ENCODE measurements at places on chromosomes 2 and 18.
A peak's percentile ranks its signal among the peaks of the same experiment; 100 is the strongest.

DNA sequence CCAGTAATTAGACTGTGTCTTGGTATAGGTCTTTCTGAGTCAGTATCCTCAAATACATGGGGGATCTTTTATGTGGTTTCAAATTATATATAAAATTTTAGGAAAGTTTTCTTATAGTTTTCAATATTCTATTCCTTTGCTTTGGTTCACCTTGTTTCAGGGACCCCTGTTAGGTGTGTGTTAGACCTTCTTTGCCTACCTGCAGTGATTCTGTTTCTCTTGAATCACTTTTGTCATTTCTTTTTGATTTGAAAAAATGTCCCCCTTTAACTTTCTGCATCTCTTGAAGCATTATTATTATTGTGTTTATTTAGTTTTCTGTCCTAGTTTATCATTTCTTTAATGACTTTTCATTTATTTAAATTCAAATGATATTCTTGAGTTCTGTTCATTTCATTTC is 98.7 kb downstream of the FHOD3 start:
- no peak for DNase-seq

DNA sequence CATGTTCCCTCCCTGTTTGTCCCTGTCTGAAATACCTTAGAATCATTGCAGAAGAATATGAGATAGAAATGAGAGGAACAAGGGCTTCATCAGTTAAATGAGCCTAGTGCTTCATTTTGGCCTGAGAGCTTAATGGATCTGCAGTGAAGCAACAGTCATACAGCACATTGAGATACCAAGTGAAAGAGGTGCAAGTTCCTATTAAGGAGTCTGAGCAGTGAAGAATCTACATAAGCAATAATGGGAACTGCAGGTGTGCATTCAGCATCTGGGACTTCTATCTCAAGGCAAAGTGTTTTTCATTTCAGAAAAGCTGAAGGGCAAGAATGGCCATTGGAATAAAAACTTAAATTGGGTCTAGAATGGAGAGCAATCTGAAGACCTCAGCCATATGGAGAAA is 323.2 kb upstream of the SLC39A10 start:
- DNase-seq, result no peak

DNA sequence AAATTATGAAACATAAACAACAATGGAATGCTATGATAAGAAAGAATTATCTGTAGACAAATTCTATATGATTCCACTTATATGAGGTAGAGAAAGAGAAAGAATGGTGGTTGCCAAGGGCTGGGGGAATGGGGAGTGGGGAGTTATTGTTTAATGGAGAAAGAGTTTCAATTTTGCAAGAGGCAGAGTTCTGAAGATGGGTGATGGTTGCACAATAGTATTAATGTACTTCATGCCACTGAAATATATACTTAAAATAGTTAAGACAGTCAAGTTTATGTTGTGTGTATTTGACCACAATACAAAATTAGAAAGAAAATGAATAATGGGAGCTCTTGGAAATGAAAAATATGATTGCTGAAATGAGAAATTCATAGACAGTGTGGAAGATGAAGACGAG is 22.6 kb upstream of the FAM117B start:
- no peak for DNase-seq

- DNase-seq, result no peak
These were observed 289.9 kb downstream of the ZEB2 start for GRCh38 chr2:144230033-144230432.

GRCh38 chr18:27017901-27018500 is 152.5 kb upstream of the AQP4 start:
- DNase-seq, result no peak

GRCh38 chr2:85554980-85555612 is 6.2 kb downstream of the GGCX start:
- no peak for DNase-seq

GRCh38 chr18:58525517-58525916 is 103.4 kb downstream of the ALPK2 start:
- DNase-seq, result peak; percentile 70

GRCh38 chr2:11681722-11682589 is 12.0 kb upstream of the NTSR2 start:
- no peak for DNase-seq

- DNase-seq, result no peak
These were observed 798.9 kb upstream of the SALL3 start for GRCh38 chr18:78180741-78181140.

DNA sequence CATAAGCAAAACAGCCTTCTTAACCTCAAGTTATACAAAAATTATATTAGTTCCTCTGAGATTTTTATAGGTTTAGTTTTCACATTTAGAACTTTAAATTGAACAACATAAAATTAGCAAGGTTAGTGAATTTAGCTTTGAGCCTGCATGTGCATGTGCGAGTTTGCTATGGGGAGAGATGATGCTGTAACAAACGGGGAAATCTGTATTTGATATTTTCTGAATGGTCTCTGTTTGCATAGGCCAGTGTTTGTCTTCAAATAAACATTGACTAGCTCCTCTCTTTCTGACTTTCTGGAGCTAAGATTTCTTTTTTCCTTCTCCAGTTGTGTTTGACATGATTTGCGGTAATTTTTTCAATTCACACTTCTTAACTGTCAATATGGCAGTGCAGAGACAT is 30.9 kb upstream of the IL18RAP start:
- DNase-seq, result no peak

DNA sequence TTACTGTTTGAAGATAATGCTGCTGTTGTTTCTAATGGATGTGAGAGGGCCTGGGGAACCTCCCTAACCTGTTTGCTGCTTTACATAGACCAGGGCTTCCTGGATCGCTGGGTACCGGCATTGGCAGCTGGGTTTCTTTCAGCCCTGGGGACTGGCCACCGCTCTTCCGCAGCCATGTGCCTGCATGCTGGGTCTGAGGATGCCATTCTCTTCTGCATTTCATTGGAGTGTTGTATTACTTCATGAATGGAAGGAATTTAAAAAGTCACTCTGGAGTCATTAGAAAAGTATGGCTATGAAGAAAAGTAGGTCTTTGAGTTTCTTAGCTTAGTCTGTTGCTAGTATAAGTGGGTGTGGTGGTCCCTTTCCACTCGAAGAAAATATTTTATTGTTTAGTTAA is 107.3 kb upstream of the MGAT5 start:
- DNase-seq, result peak; percentile 79

GRCh38 chr18:59308248-59308937 is 10.1 kb downstream of the CPLX4 start:
- DNase-seq, result peak; percentile 57

DNA sequence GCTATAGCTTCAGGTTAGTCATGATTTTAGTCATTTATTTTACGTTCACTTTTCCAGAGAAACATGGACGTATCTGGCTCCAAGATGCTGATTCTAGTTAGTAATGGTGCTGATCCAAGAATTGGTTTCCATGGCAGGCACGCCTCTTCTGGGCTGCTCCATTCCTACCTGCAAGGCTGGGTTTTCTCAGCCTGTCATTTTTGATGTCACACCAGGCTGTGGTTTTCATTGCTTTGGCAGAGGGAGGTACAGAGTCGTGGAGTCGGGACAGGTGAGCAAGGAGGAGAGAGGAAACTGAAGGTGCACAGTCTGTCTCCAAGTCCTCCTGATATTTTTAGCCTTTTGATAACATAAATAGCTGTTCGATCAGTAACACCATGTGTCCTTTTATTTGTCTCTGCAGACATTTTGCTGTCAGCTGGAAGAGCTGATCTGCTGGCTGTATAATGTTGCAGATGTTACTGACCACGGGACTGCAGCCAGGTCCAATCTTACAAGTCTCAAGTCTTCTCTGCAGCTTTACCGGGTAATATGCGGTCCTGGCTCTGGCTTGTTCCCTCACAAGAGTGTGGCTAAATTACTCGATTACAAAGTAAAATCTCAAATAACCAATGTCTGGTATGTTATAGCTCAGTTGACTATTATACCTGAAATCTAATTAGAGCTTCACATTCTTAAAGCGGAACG is 17.8 kb downstream of the CEP68 start:
- no peak for DNase-seq

- no peak for DNase-seq
These were observed 14.6 kb downstream of the PARD6G start for GRCh38 chr18:80232710-80233109.

- peak; percentile 78 for DNase-seq
These were observed 70.0 kb downstream of the EXOC6B start for GRCh38 chr2:72755647-72756423.

- DNase-seq, result no peak
These were observed 142.9 kb downstream of the BCL11A start for GRCh38 chr2:60410456-60411146.

DNA sequence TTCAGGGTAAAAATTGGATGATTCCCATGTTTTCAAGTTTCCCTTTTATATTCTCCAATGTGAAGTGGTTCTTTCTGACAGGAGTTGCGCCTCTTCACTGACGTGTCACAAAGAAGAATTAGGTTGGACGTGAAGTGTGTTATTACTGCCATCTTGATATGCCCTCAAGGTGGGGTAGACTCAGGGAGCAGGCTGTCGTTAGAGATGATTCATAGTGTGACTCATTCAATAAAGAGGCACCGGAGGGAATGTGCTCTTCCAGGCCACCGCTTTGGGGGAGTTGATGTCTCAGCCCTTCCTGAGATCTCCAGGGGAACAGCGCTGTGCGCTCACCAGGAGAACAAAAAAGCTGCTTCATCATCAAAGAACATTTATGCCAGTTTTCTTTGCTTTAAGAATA is 3.6 kb upstream of the DGKD start:
- DNase-seq, result peak; percentile 73

DNA sequence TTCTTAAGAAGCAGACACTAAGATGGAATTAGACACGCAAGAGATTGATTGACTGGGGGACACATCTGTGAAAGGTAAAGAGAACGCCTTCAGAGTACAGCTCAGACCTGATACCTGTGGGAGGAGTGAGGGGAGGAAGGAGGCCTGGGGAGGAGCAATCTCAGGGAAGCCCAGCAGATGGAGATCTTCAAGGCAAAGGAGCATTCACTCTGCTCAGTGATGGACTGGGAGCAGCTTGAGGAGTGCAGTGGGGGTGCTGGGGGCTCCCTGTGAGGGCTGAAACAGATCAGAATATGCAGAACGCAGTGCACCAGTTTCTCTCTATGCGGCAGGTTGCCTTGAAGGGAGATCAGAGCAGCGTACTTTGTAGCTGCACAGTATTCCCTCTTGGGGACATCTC is 103.7 kb upstream of the ATP8B1 start:
- no peak for DNase-seq

DNA sequence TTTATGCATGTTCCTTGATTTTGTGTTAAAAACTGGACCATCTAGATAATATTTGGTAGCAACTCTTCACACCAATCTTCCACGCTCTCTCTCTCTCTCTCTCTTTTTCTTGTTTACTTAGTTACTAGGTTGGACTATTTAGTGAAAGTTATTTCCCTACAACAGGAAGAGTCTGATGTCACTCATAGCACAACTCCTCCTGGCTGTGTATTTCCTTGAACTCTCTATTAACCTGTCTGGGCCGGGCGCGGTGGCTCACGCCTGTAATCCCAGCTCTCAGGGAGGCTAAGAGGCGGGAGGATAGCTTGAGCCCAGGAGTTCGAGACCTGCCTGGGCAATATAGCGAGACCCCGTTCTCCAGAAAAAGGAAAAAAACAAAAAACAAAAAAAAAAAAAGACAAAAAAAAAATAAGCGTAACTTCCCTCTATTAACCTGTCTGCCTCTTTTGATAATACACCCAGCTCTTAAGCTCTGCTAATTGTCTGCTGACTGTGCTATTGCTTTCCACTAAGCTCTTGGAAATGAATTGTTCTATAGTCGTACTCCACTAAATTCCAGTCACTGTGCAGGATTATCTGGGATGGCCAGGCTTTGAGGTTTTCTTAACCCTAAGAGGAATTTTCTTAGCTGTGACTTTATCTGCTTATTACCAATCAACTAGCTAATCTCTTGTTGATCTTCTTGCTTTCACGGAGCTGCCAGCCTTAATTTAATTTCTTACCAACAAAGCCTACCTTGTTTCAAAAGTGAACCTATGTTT is 18.1 kb upstream of the CDH19 start:
- DNase-seq, result no peak

DNA sequence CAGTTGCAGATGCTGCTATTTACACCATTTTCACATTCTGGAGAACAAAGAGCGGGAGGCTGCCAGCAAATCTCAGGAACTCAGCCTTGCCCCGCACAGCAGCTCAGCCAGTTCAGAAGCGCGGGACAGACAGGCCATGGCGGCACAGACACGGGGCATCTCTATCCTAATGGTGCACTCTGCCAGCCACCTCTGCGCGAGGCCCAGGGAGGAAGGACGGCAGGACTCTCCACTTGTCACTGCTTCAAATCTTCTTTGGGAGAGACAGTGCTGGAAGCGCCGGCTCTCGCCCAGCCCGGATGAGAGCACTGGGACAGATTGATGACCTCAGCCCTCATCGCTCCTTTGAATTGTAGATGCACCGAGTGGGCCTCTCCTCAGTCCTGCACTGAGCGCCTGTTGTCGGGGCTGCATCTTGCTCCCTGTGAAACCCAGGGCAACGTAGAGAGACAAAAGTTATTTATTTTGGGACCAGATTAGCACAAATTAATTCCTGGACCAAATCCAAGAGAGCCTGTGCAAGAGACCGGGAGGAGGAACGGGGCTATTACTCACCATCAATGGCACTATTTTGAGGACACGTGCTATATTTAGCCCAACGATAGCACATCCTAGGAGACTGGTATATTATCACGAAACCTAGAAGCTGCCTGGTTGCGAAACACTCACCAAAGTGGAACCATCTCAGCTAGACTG is 211.4 kb upstream of the SMIM21 start:
- DNase-seq, result peak; percentile 71

GRCh38 chr2:8779795-8780671 is 57.4 kb downstream of the KIDINS220 start:
- no peak for DNase-seq

DNA sequence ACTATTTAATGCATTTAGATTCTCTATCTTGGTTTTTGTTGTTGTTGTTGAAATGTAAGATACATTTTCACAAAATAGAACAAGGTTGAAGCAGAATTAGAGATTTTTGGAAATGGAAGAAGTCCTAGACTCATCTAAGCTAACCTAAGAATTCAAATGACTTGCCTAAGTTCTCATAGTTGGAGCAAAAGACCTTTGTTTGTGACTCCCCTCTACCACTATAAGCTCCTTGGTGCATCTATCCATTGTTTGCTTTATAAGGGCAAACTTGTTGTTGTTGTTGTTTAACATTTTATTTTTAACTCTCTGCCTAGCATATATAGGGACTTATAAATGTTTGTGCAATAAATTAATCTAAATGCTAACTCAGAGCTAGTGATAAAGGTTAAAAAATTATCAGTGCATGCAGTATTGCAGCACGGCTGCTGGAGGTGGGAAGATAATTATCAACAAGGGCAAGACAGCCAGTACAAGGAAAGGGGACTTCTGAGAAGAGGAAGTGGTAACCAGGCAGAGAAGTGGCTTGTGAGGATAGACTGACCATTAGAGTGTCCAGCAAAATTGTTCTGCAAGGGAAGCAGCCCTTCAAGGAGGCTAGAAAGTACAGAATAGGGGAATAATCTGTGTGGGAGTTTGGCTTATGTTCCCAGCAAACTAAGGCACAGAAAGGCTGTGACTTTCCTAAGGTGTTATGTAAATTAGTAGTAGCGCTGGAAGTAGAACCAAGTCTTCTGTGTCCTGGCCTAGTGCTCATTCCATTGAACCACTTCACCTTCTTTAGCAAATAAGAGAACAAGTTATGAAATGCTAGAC is 38.1 kb upstream of the ACYP2 start:
- DNase-seq, result no peak
